ENCODE measurements at places on chromosomes 7 and 10. TPM values are rescaled to one million over a fixed set of nuclear protein-coding genes. Genes with fewer than 3 reads are reported as not detected.

RADIL gene
- 2.2 TPM for total RNA-seq

FFAR4 gene
- not detected for total RNA-seq

GRCh38 chr7:30909431-30909830 lies 2.2 kb upstream of the AQP1 start:
- DNase-seq = no peak

- DNase-seq = peak; percentile 21
Measured at GRCh38 chr10:113576852-113577251, 24.0 kb downstream of the HABP2 start.

Data from Caki2 (cell line).